ENCODE measurements at places on chromosomes 6 and 20. TPM values are rescaled to one million over a fixed set of nuclear protein-coding genes. Genes with fewer than 3 reads are reported as not detected.
A peak's percentile ranks its signal among the peaks of the same experiment; 100 is the strongest.

DNA sequence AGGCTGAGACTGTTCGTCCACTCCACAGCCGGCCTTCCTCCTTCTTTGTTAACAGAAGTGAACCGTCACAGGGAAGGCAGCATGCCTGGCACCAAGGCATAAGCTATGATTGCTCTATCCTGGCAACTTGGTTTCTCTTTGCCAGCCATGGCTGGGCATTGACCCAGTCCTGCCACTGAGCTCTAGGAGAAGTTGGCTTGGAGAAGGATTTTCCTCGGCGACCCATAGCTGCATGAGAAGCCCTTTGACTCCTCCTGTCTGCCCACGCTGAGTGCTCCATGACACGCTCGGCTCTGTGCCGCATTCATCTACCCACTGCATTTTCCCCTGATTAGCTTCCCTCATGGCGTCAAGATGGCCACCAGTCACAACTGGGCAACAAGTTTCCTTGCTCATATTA, 111.8 kb upstream of the EXOC2 start:
- H3K4me1 ChIP-seq: no peaks in the 10 kb centered on the region
- no peak overlapping the region for H3K4me3 ChIP-seq
- no peaks in the 10 kb centered on the region for H3K36me3 ChIP-seq
- no peak overlapping the region for H3K27ac ChIP-seq
- no peaks in the 10 kb centered on the region for H3K27me3 ChIP-seq
- no peak for DNase-seq

DNA sequence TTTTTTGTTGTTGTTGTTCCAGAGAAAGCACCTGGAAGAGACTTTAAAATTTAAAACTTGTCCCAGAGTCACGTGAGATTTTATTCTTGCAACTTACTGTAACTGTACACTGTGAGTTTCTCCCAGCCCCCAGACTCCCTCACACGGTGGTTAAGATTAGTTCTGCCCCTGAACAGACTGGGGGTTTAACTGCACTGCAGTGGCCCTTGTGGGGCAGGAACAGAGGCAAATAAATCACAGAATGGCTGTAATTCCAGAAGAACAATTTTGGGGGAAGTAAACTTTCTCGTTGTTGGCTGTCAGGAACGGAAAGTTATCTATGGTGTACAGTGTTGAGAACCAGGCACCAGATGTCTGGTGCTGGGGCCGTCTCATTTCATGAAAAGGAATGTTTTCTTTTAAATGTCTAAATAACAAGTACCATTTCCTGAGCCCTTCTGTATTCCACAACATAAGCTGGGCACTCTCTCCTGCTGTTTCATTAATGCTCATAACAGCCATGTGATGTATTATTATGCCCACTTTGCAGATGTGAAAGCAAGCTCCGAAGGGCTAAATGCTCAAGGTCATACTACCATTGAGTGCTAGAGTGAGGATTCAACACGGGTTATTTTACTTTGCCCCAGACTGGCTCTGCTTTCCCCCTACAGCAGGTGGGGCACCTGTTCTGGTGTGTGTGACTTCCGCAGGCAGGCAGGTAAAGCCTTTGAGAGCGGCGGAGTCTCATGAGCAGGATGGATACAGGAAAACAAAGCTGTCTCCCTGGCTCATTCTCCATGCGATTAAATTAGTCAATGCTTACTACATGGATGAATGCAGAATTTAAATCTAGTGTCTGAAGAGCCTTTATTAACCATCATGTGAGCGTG, 30.5 kb downstream of the CNKSR3 start:
- DNase-seq: no peak
- H3K36me3 ChIP-seq: no peaks in the 10 kb centered on the region
- H3K4me1 ChIP-seq: peaks cover 64% of the 10 kb centered on the region
- no peak overlapping the region for H3K27ac ChIP-seq
- H3K27me3 ChIP-seq: no peaks in the 10 kb centered on the region
- H3K4me3 ChIP-seq: no peak overlapping the region

DNA sequence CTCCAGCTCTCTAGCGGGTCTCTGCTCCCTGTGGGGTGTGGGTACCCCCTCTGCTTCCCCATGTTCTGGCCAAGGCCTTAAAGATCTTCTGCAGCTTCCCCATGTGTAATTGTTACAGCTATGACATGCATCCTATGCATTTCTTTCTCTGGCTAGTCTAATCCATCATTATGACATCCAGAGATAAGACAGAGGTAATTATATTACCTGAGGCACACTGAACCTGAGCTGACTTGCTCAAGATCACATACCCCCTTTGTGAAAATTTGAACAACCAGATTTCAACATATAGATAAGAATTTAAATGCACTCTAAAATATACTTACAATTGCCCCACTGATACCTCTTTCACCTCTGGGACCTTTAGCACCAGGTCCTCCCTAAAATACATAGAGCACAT, 102.4 kb downstream of the COL12A1 start:
- no peak overlapping the region for H3K4me3 ChIP-seq
- no peaks in the 10 kb centered on the region for H3K36me3 ChIP-seq
- no peaks in the 10 kb centered on the region for H3K4me1 ChIP-seq
- no peaks in the 10 kb centered on the region for H3K27me3 ChIP-seq
- no peak for DNase-seq
- H3K27ac ChIP-seq: no peak overlapping the region

- H3K4me3 ChIP-seq: no peak overlapping the region
- H3K4me1 ChIP-seq: no peaks in the 10 kb centered on the region
- no peaks in the 10 kb centered on the region for H3K27me3 ChIP-seq
- H3K27ac ChIP-seq: no peak overlapping the region
- DNase-seq: no peak
Observed at GRCh38 chr6:100339574-100340255, 125.0 kb downstream of the SIM1 start.

GRCh38 chr20:38920411-38920810, 5.8 kb upstream of the FAM83D start:
- no peaks in the 10 kb centered on the region for H3K27me3 ChIP-seq
- H3K4me3 ChIP-seq: no peak overlapping the region
- H3K4me1 ChIP-seq: no peaks in the 10 kb centered on the region
- no peaks in the 10 kb centered on the region for H3K36me3 ChIP-seq

TENT5A gene
- 21.1 TPM for total RNA-seq

DNA sequence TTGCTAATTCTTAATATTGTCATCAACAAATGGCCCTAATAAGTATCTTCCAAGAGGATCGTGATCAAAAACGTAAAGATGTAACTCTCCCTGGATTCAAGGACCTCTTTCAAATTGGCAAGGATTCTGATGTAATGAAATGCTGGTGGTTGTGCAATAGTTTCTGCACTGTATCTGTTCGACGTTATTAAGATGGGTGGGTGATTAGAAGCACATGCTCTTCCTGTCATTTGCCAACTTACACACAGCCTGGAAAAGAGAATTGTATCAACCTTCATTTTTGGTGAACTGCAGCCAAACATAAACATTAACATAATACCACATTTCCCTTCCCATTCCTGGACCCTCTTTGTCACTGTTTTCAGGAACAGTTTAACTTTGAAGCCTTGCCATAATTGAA, 9.8 kb downstream of the FOXQ1 start:
- H3K4me3 ChIP-seq: no peak overlapping the region
- H3K27ac ChIP-seq: no peak overlapping the region
- DNase-seq: no peak
- H3K27me3 ChIP-seq: no peaks in the 10 kb centered on the region
- no peaks in the 10 kb centered on the region for H3K4me1 ChIP-seq

MTHFD1L gene
- 12.2 TPM for total RNA-seq

BPIFA1 gene
- not detected for total RNA-seq

DNA sequence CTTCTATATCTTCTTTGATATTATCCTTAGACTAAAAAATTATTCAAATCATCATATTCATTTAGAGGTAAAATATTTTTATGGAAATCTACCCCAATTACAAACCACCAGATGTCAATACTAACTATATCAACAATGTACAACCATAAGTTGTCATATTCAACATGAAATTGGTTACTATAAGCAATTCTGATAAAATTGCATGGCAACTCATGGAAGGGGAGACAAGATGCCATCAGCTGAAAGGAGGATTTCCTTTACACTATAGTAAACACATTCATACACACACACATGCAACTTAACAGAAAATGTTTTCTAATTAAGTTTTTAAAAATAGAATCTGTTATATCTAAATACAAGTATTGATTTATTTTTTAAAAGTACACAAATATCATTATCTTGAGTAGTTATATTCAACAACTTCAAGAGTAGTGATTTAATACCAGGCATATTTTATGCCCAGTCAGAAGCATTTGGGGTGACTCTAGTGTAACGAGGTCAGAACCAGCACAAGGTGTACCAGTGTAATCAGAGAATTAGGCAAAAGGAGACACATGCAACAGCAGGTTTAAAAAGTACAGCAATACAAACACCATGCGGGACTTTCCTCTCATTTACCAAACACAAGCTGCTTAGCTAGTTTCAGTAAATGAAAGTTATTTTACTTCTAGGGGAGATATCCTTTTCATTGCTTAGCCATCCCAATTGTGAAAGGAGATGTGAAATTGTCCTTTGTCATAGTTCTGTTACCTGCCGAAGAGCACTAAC, 1.0 kb downstream of the FILIP1 start:
- no peaks in the 10 kb centered on the region for H3K36me3 ChIP-seq
- peak overlapping the region; percentile 72 for H3K4me3 ChIP-seq
- no peak for DNase-seq
- no peaks in the 10 kb centered on the region for H3K27me3 ChIP-seq
- peak overlapping the region; percentile 94 for H3K27ac ChIP-seq

GRCh38 chr6:41470029-41470330, 76.2 kb upstream of the FOXP4 start:
- peak overlapping the region; percentile 12 for H3K4me3 ChIP-seq
- no peaks in the 10 kb centered on the region for H3K36me3 ChIP-seq
- no peaks in the 10 kb centered on the region for H3K4me1 ChIP-seq
- DNase-seq: no peak
- no peak overlapping the region for H3K27ac ChIP-seq

PDE10A gene
- total RNA-seq: 4.3 TPM

- no peaks in the 10 kb centered on the region for H3K36me3 ChIP-seq
- H3K27ac ChIP-seq: no peak overlapping the region
Observed at GRCh38 chr6:135906542-135906941, 55.0 kb downstream of the PDE7B start.

- no peaks in the 10 kb centered on the region for H3K36me3 ChIP-seq
- no peak overlapping the region for H3K27ac ChIP-seq
Observed at GRCh38 chr6:31920811-31921210, 6.7 kb upstream of the C2 start.

DNA sequence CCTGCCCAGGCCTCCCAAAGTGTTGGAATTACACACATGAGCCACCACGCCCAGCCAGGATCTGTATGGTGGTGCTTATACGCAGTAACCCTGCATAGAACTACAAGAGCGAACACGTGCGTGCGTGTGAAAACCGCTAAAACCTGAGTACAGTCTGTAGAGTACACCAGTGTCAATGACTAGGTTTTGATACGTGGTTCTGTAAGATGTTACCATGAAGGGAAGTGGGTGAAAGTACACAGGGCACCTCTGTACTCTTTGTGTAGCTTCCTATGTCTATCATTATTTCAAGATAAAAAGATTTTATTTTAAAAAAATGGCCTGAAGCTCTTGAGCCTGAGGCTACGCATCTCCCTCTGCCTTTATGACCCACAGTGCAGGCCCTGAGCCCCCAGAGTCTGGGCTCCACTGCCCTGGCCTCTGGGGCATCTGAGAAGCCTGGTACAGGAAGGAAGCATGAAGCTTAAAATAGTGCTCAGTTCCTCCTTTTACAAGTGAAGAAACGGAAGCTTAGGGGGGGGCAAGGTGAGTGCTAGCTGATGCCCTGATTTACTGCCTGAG, 21.6 kb downstream of the LY86 start:
- no peak overlapping the region for H3K4me3 ChIP-seq
- H3K27ac ChIP-seq: no peak overlapping the region
- no peaks in the 10 kb centered on the region for H3K27me3 ChIP-seq
- H3K4me1 ChIP-seq: no peaks in the 10 kb centered on the region
- no peak for DNase-seq
